ENCODE measurements at places on chromosomes 3 and 15.

GRCh38 chr3:125186261-125186787, 26.2 kb downstream of the SLC12A8 start:
- no peak for DNase-seq

GRCh38 chr15:43105077-43105736, 631 bp downstream of the UBR1 start:
- DNase-seq: no peak

DNA sequence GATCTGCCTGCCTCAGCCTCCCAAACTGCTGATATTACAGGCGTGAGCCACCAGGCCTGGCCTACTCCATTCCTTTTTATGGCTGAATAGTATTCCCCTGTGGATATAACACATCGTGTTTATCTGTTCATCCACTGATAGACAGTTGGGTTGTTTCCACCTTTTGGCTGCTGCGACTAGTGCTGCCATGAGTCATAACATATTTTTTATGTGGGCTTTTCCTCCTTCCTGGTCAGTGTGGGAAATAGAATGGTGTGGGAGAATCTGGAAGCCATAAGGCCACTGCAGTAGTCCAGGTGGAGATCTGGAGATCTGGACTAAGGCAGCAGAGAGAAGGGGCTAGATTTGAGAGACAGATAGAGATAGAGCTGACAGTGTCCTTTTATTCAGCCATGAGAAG, 16.2 kb downstream of the LCMT2 start:
- DNase-seq: no peak

GRCh38 chr15:67917636-67918035, 77.8 kb upstream of the RNU6-1 start:
- DNase-seq: no peak

DNA sequence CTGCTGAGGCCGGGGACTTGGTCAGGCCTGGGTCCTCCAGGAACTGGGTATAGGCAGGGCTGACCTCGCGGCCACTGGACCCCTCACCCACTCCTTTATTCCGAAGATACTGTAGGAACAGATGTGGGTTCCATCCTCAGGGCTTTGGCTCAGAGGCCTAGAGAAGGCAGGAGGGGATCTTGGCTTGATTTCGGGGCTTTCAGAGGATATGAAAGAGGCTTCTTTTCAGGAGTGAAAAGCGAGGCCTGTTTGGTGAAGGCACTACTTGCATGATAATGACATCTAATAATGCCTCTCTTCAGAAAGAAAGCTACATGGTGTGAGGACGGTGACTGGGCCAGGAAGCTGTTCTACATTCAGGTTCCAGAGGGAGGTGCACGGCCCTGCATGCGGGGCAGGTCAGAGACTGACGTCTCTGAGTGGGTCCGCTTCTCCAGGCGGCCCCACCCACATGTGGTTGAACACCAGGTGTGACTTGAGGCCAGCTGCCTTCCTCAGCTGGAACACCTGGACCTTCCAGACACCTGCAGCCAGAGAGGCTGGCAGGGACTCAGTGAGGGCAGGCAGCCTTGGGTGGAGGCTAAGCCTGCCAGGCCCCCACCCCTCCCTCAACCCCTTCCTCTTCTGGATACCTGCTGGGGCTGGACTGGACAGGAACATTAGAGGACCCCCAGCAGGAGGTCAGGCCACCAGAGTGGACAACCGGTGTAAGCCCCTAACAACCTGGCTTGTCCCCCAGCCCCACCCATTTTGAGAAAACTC, 31.1 kb upstream of the HHATL start:
- DNase-seq: no peak

- no peak for DNase-seq
Measured at GRCh38 chr3:135325726-135326235, 530.7 kb downstream of the EPHB1 start.

DNA sequence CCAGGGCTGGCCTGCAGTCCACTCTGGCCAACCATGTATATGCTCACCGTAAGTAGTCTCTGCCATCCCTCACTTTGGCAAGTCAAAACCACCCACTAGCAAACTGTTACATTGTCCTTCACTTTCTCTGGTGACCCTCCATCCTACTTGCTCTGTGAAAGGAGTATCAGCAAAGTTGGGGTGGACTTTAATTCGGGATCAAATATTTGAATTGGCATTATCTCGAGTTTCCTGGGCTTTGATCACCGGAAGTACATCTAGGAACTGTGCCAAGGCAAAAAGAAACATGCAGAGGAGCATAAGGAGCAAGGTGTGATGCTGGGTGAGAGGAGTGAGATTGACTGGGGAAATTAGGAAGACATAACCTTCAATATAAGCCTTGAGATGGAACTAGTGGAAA, 188.9 kb upstream of the P2RY1 start:
- DNase-seq: no peak

GRCh38 chr3:144923046-144923775, 951.6 kb downstream of the DIPK2A start:
- no peak for DNase-seq

GRCh38 chr3:99579246-99579645, 59.1 kb upstream of the COL8A1 start:
- DNase-seq: no peak

DNA sequence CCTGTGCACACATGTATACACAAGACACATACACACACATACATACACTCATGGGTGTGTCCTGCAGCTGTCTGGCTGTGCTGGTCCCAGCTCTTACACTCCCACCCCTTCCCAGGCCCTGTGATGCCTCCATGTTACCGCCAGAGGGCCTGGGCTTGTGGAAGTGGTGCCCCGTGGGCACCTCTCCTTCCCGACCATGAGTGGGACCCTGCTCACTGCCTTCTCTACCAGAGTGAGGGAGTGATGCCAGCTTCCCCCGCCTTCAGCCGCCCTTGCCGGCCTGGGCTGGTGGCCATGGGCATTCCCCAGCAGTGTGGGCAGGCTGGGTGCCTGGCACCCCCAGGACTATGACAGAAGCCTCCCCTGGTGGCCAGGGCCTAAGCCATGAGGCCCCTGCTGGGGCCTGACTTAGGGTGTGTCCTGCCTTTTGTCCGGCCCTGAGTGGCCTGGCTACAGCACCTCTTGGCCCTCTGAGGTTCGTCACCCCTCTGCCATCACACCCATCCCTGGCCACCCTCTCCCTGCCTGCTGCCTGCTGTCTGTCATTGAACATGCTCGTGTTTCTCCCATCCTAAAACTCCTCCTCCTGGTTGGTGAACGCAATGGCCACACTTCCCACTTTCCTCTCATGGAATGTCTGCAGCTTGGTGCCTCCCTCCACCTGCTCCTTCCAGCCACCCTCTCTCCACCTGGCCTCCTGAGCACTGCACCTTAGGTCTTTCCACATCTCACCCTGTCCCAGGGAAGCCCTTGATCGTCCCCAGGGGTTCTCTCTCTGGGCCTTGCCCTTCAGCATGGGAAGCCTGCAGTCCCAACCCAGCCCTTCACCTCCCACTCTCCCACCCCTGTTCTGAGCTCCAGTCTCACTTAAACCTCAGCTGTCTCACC, 14.6 kb downstream of the HDAC11 start:
- DNase-seq: no peak

GRCh38 chr3:44184319-44184953, 57.2 kb upstream of the TOPAZ1 start:
- DNase-seq: no peak

GRCh38 chr3:67381667-67382272, 272.6 kb downstream of the SUCLG2 start:
- no peak for DNase-seq

DNA sequence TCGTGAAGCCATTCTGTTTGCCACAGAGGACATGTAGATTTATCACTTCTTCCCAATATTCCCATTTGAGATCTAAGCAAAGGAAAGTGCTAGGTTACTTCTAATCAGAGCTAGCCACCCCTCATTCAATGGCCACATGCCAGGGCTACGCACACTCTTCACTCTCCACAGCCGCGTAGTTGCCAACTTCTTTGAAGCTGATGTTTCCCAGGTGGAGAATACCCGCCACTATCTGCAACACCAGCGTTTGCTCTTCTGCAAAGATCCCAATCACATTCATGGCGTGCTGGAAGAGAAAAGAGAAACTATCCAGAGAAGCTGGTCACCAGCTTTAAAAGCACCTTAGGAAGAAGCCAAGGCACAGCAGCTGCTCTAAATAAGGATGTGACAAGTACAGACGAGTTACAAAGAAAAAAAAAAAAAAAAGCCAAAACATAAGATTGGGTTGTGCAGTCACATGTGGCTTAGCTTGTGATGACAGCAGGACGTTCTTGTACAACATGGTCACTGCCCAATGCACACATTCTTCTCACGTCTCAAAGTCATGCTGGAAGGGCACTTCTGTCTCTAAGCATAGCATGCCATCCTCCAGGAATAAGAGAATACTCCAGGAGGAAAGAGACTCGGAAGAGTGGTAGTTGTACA, 16.4 kb downstream of the LDHAL6B start:
- DNase-seq: no peak

- DNase-seq: no peak
Measured at GRCh38 chr3:72663429-72663828, 184.8 kb downstream of the SHQ1 start.

DNA sequence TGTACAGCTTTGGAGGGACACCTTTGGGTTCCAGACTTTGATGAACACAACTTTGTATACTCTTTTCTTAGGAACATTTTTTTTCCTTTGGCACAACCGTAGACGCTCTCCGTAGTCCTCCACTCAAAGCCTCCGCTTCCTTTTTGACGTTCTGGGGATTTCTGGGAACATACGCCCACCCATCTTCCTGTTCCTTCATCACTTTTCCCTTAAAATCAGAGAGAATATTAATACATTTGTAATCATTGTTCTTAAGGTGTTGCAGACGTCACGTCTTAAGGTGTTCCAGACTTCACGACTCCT, 405 bp upstream of the SPG21 start:
- DNase-seq: no peak

DNA sequence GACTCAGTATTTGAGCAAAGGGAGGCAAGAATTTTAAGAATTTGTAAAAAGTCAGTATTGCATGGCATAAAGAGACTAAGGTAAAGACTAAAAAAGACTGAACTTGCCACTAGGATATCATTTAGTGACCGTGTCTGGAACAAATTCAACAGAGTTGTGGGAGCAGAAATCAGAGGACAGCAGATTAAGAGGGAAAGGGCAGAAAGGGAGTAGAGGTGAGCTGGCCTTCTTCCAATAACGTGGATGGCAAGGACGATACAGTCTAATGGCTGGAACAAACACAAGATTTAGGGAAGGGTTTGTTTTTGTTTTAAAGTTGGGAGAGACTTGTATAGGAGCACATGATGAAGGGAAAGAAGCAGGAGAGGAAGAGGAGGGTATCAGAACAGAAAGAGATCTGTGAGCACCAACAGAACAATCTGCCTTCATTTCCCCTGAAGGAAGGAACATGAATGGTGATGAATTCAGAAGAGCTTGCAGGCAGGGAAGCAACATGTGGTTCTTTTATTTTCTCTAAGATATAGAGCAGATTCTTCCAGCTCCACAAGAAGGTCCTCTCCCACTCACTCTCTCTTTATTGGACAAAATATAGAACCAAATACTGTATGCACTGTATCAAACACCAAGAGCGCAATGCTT, 8.6 kb downstream of the VGLL4 start:
- DNase-seq: no peak

DNA sequence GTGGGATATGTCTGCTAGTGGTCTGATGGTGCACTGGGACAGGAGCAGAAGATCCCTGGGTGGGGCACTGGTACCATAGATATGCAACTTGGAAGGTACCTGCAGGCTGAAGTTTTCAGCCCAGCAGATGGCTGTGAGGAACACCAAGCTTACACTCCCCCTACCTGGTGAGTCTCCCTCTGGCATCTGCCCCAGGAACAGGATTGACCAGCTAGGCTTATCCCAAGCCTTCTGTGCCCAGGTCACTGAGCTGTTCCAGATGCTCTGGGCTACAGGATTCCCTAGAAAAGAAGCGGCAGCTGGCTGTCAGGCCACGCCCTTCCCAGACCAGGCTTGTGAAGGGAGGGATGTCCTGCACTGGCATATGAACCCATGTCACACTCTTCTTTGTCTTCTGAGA, 1130.0 kb downstream of the NAALADL2 start:
- no peak for DNase-seq

- DNase-seq: no peak
Measured at GRCh38 chr3:99895131-99895696, 77.6 kb downstream of the CMSS1 start.
